ENCODE measurements at places on chromosomes 6 and 20.

DNA sequence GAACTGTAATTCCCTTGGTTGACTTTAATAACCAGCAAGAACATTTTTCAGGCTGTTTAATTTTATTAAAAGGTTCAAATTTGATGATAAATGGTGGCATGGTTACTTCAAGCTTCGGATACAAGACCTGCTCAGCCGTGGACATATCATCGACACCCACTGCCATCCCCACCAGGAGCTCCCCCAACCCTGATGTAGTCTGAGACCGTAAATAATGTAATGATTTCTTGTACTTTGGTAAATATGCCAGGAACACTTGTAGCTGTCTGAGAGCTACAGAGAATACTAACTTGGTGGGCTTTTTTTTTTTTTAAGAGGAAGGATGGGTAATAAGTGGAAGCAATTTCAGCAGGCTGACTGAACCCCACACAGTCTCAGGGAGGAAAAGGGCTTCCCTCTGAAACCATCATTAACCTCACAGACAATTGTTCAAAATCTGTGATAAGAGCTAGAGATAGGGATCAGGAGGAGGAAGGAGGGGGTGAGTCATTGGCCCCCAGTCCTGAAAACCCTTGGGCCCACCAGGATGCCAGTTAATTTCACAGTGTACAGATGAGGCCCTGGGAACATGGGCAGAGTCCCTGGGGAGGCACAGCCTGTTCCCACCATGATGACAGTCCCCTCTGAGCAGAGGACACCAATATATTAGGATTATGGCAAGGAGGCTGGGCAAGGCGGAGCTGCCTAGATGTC is 56.0 kb downstream of the APCDD1L start:
- DNase-seq = no peak

GRCh38 chr6:22888163-22888752 is 318.9 kb downstream of the HDGFL1 start:
- DNase-seq = no peak

DNA sequence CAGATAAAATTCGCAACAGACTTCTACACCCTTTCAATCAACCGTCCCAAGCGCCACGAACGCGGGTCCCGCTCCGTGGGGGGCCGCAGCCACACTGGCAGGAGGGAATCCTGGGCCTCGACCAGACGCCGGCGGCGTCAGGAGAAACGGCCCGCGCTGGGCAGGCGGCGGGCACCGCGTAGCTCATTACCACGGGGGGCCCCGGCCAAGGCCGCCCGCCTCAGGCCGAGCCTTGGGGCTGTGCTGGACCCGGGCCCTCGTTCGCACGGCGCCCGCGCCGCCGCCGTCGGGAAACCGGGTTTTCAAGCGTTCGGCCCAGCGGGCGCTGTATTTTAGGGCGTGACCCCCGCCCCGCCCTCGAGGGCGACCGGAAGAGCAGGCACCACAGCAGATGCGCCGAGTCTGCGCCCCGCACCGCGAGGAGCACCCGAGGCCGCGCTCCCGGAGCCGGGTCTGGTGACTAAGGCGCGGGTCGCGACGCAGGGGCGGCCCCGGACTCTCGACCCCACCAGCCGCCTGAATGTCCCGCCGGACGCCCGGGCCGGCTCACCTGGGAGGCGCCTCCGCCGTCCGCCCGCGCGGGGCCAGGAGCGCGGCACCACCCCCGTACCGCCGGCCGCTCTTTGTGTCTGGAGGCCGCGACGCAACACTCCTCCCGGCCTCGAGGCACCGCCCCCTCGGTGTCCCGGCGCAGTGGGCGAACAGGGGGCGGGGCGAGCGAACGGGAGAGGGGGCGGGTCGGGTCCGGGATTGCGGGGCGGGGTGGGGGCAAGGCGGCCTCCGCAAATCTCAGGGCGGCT is at the start of gene NINL:
Gene NINL, minus strand, starts transcription at position 627 of the 800 bp plus-strand sequence. CDS start 58,944 bp downstream, outside the sequence.
- no peak for DNase-seq

GRCh38 chr6:15110726-15111354 is 135.0 kb upstream of the JARID2 start:
- no peak for DNase-seq

GRCh38 chr6:130148181-130148580 is 74.6 kb downstream of the SAMD3 start:
- no peak for DNase-seq

- no peak for DNase-seq
Observed at GRCh38 chr6:105178110-105178509, 1.7 kb downstream of the POPDC3 start.

GRCh38 chr6:15320693-15321092 is 74.8 kb downstream of the JARID2 start:
- no peak for DNase-seq

DNA sequence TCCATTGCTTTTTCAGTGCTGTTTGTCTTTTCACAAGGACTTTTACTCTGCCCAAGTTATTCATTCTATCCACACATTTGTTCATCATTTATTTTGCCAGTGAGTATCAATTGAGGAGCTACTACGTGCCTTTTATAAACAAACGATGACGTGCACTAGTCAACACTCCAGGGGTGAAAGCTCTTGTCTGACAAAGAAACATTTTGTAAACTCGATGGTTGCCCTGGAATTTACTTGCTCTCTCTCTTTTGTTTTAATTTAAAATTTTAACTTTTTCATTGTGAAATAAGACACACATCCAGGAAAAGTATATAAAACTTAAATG is 8.3 kb upstream of the MRPS18A start:
- DNase-seq = no peak

Data from effector CD4-positive, alpha-beta T cell (primary cell).